Psoas muscle (tissue), 8 donors: ENCODE measurements at places on chromosomes 6 and 20.
A peak's percentile ranks its signal among the peaks of the same experiment; 100 is the strongest.

DNA sequence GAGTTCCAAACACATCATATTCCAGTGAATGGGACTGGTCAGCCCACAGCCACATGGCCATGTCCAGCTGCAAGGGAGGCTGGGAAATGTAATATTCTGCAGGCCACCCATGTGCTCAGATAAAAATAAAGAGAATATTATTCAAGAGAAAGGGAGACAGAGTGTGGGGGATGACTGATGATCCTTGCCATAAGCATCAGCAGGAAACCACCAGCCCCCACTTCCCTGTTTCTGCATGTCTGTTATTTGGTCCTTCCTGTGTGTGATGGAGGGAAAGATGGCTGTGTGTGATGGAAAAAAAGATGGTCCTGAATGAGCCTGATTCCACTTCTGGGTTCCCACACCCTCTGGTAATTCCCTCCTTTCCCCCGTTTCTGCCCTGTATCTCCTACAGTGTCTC, 13.1 kb upstream of the RSPO4 start:
- no peak for DNase-seq

GRCh38 chr20:58693226-58694006, 816 bp downstream of the NPEPL1 start:
- no peak for DNase-seq

DNA sequence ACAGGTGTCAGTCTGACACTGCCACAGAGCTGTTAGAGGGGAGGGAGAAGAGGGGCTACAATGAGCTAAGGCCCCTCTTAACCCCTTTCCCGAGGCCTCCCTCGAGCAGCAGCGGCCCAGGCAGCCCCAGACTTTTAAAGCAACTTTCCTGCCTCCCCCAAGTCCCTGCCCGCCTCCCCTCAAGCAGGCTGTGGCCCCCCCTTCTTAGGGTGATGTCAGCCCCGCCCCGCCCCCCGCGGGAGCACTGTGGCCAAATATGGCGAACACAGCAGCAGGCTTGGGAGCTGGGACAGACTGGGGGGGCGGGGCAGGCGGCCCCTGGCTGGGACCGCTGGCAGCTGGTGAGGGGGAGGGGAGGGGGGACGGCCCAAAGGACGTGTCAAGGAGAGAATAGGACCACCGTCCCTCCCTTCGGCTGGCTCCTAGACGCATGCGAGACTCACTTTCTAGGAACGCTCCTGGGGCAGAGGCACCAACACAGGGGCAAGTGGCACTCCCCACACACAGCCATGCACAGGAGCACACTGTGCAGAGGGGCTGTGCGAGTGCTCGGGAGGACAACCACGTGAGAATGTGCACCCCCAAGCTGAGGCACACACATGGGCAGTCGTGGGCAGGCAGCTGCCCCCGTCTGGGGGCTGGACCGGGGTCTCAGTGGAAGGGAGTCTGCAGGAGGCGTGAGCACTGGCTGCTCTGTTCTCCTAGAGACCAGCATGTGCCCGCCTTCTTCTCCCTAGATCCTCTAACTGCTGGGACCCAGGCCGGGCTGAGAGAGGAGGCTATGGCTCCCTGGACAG, 6.7 kb downstream of the TEAD3 start:
- DNase-seq: peak; percentile 79

GRCh38 chr6:161602359-161602758, 328.5 kb upstream of the AGPAT4 start:
- DNase-seq: no peak

DNA sequence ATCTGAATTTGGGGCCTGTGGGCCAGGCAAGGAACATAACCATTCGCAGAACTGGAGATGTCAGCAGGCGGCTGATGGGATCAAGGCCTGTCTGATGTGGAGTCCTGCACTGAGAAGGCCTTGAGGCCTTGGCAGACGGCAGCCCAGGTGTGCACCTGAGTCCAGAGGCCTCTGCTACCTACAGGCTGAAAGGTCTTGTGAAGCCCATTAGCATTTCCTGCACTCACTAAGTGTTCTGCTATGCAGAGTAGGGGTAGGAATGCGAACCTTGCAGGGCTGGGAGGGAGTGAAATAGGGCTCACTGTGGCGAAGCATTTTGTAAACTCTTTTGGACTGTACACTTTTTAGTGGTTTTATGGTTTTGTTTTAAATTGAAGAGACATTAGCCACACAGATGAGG, 48.3 kb upstream of the RNF24 start:
- DNase-seq: no peak

DNA sequence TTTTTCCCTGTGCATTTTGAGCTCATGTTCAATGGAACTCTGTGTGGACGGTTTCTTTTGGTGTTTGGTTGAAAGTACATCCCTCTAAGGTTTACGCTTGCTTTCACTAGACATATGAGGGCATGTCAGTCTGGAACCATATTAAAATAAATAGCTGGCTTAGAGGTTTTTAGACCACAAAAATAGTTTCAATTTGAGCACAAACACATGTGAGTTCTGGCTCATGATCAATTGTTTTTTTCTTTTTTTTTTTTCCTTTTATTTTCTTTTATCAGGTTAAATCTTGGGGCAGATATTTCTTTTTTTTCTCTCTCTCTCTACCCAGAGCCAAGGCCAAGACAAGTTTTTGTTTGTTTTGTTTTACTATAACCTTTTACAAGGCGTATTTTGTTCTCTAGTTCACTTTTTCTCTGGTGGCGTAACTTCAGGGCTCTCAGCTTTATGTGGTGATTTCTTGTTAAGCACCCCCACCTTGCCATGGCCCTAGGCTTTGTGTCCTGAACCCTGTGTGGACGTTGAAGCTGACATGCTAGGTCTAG, 92.9 kb downstream of the SHLD1 start:
- DNase-seq: no peak

DNA sequence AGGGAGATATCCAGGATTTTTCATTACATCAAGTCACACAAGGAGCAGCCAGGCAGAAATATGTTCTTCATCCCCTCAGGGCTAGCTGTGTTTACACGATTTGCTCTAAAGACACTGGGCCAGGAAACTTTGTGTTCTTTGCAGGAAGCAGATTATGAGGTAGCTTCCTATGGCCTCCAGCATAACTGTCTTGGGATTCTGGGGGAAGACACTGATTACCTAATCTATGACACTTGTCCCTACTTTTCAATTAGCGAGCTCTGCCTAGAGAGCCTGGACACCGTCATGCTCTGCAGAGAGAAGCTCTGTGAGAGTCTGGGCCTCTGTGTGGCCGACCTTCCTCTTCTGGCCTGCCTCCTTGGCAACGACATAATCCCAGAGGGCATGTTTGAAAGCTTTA, 11.2 kb downstream of the FAM120B start:
- no peak for DNase-seq
